T-helper 1 cell (primary cell): ENCODE measurements at places on chromosomes 5 and 9.

DNA sequence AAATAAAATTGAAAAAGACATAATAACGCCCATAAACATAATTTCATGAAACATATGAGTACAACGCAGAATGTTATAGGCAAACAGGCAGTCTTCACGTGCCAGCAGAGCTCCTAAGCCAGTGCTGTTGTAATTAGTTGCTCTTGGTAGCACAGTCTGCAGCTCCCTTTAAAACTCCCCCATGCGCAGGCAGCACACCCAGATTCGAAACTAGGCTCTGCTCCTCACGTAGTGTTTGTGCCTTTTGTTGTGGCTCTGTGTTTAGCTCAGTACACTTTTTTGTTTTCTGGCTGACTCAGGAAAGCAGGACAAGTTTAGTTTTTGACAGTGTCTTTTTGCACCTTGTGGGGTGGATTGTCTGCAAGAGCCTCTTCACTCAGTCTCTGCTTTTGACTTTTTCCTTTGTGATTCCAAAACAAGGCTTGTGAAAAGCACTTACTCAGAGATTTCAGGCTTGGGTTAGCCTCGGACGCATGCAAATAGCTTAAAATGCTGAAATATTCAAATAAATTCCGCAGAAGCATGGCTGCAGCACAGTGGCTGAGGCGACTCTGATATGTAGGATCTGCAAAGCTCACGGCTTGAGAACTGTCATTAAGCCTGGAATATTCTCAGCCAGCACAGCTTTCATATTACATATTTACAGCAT is 113.6 kb downstream of the IRX1 start:
- DNase-seq: no peak

DNA sequence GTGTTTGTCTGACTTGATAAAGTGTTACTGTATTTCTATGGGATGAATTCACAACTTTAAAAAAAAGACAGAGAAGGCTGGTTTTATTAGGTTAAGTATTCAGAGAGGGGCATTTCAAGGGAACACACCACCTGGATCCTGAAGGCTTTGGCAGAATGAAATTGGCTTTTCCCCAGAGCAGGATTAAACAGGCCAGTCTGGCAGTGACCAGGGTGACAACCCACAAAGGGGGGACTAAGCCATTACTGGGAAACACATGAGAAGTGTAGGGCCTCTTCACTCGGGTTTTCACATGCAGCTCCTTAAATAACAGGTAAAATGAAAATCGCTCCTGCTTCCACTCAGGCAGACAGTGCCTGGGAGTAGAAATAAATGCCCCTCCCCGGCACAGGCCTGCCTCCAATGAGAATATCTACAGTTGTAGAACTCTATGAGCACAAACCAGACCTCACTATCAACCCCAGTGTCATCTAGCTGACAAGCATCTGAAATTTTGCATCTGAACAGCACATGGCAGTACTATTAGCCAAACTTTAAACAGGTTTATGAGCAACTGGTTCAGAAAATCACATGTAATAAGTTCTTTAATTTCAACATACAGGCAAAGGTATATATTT is 85.8 kb downstream of the LHFPL2 start:
- no peak for DNase-seq

DNA sequence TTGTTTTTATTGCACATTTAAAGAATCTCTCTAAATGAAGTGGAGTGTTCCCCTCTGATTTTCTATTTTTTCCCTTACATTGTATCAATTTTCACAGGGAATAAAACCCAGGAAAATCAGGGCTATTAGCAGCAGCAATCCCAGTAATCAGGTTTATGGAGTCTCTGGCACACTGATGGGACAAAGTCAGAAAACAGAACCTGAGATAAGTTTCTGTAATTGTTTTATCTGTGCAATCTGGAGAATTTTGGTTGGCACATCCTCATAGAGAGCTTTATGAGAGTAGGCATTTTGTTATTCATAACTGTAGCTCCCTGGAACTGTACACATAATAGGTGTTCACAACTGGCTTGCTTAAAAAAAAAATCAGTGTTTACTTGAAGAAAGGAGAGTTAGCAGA is 96.9 kb upstream of the IL6ST start:
- DNase-seq: no peak

GRCh38 chr5:107646418-107646817 is 24.3 kb downstream of the EFNA5 start:
- no peak for DNase-seq

DNA sequence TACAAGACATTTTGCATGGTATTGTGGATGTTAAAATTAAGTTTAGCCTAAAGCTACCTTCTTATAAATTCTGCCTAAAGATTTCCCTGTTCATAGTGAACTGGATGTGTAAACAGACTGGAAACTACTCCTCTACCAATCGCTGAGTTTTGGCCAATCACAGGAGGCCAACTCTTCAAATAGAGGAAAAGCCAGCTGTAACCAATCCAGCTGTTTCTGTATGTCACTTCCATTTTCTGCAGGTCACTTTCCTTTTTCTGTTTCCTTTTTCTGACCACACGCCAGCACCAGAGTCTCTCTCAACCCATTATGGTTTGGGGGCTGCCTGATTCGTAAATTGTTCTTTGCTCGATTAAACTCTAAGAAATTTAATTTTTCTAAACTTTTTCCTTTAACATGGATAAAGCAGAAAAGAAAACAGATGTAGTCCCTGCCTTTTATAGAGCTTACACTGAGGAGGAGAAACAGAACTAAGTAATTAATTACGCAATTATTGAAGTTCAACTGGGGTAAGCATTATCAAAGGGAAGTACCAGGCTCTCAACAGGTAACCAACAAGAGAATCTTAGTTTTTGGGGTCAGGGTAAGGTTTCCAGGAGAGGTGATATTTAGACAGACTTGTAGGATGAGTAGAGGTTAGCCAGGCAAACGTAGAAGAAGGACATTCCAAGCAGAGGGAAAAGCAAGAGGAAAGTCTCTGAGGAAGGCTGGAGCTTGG is 27.7 kb downstream of the RANBP3L start:
- DNase-seq: no peak

DNA sequence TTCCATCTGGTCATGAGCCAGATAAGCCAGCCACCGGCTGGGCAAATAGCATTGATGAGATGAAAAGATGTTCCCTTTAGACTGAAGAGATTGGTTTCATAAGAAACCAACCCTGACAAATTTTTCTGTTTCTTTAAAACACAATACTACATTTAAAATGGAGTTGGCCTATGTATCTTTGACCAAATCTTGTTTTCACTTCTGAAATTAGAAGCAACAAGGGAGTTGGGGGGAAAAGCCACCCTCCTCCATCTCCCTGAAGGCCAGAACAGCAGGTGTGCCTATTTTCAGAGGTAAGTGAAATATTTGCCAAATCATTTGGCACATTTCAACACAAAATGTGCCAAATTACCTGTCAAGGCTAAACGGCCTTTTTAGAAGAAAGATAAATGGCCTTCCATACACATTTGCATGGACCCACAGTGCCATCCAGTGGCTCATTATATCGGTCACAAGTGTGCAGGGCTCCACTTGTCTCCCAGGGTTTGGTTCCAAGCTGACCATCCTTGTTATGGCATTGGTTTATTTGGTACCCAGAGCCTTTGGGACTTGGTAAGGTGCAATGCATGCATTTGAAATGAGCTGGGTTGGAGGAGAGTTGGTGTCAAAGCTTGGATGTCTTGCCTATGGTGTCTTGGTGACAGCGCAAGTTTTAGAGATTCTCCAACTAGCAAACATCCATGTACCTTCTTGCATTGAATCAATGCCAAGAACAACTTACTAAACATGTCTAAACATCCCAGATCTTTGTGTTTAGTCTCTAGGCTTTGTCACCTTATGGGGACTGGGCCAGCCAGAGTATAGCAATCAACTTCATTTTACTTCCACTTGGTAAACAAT is 372.0 kb upstream of the KIF2A start:
- no peak for DNase-seq

DNA sequence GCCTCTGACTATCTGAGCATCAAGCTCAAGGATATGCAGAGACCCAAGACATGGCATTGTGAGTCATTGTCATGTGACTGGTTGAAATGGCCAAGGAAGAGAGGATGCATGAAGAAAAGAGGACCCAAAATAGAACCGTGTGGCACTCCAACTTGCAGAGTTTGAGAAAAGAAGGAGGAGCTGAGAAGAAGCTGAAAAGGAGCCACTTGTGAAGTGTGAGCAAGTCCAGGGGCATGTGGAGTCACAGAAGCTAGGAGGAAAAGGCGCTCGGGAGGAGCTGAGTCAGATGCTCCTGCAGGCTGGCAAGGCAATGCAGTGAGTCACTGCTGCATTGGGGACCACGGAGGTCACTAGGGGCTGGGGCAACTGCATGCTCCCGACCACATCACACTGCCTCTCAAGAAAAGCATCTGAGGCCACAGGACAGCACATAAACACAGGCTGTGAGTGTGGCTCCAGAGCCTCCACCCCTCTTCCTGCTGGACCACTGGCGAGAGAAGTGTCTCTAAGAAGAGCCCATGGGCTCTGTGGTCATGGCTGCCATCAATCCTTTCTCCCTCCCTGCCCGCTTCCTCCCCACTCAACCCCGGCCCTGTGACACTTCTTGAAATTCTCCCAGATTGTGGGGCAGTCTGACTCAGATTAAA is 197.6 kb downstream of the DRD1 start:
- no peak for DNase-seq

- DNase-seq: no peak
Measured at GRCh38 chr9:128049843-128050242, 17.3 kb downstream of the NAIF1 start.

DNA sequence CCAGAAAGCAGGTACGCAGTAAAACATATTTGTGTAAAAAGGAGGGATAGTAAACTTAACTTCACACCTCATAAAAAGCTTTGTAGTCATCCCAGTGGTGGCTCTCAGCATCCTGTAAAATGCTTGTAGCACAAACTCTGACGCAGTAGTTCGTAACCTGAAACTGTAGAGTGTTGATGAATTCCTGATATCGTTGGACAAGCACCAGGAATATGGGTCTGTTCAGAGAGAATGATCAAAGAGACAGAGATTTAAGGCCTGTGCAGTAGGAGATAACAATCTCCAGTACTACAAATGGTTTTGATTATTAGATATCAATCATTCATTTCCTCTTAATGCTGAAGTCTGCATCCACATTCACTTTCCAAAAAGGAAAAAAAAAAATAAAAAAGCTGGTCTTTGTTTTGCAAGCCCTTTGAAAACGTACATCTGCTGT is 148.5 kb downstream of the KIAA0825 start:
- no peak for DNase-seq

- DNase-seq: no peak
Measured at GRCh38 chr5:108905805-108906204, 158.1 kb downstream of the FER start.

GRCh38 chr5:126508251-126508961 is 85.2 kb downstream of the GRAMD2B start:
- DNase-seq: no peak

DNA sequence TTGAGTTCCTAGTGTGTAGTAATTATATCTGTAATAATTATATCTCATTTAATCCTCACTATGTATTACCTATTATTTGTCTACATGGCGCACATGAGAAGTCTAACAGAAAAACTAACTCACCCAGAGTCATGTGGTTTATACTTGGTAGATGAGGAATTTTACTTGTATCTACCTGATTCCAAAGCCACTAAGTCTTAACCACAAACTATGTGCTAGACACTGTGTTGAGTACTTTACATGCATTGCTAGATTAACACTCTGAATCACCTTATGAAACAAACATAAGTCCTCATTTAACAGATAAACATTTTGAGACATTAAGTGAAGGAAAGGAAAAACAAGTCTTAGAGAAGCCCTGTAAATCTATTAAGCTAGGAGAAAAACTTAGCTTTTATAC is 404.8 kb downstream of the TLR4 start:
- DNase-seq: no peak

- DNase-seq: no peak
Measured at GRCh38 chr5:176825957-176826356, 15.6 kb downstream of the UNC5A start.

GRCh38 chr5:181109489-181110013 is 21.4 kb downstream of the OR2V1 start:
- DNase-seq: no peak

DNA sequence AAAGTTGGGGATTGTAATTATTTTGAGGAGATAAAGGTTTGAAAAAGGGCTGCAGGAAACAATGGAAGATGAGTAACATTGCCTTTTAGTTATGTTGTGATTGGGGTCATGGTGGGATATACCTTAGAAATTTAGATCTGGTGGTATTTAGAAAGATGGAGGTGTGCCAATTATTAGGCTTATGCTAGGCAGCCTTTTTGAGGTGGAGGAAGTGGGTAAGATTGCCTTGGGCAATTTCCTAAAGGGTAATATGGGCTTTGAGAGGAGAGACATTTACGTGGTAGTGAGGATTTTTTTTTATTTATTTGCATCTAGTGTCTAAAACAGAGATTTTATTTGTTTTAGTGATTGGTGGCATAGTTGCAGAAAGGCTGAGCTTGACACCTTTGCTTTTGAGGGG is 10.5 kb downstream of the HSPA4 start:
- no peak for DNase-seq

DNA sequence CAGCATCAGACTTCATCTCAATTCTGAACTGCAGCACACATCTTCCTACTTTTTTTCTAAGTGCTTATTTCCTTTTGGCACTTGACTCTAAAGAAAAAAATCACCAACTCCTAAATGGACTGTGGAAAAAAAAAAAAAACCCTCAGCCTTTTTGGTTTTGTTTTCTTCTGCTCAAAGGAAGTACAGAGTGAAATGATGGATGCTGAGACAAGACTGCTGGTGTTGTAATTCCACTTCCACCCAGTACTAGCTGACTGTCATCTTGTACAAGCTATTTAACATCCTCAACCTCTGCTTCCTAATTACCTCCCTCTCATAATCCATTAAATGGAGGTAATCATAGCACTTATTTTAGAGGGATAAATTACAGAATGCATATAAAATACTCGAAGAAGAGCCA is 171.5 kb upstream of the GNA14 start:
- DNase-seq: peak; percentile 40

GRCh38 chr5:90640484-90641059 is 82.0 kb downstream of the ADGRV1 start:
- DNase-seq: no peak

DNA sequence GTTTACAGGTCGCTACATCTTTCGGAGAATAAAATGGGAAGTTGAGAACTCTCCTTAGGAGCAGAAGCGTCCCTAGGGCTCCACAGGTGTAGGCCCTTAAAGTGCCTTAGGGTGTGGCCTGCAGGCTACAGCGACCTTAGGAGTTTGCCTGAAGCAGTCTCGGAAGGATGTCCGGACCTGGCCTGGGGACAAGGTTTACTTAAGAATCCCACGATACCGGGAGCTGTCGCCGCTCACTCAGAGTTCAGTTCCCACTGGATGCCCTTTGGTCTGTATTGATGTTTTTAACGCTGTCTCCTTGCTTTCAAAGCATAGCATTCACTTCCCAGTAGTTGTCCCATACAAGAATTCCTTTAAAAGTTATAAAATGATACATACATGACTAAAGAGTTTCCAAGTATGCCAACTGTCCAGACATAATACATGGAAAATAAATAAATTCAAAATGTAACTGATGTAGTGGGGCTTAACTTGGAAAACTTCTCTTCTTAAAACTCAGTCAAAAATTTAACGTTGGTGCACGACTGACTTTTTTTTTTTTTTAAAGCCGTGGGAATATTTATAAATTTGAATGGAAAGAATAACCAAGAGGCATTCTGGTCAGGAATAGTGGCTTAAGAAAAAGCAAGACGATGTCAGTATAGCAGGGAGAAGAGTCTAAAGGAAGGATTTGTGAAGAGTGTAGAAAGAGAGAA is 848 bp downstream of the RAD50 start:
- no peak for DNase-seq
